Activated CD4-positive, alpha-beta memory T cell treated with anti-CD3 and anti-CD28 coated beads for 36 hours (primary cell): ENCODE measurements at places on chromosomes 2 and 18. TPM values are rescaled to one million over a fixed set of nuclear protein-coding genes. Genes with fewer than 3 reads are reported as not detected.
A peak's percentile ranks its signal among the peaks of the same experiment; 100 is the strongest.

- no peak for DNase-seq
Observed at GRCh38 chr2:237876951-237877491, 17.6 kb downstream of the RAMP1 start.

- DNase-seq = no peak
Observed at GRCh38 chr2:36516136-36516870, 81.7 kb downstream of the FEZ2 start.

LOXHD1 gene
- 0.05 TPM for total RNA-seq

DNA sequence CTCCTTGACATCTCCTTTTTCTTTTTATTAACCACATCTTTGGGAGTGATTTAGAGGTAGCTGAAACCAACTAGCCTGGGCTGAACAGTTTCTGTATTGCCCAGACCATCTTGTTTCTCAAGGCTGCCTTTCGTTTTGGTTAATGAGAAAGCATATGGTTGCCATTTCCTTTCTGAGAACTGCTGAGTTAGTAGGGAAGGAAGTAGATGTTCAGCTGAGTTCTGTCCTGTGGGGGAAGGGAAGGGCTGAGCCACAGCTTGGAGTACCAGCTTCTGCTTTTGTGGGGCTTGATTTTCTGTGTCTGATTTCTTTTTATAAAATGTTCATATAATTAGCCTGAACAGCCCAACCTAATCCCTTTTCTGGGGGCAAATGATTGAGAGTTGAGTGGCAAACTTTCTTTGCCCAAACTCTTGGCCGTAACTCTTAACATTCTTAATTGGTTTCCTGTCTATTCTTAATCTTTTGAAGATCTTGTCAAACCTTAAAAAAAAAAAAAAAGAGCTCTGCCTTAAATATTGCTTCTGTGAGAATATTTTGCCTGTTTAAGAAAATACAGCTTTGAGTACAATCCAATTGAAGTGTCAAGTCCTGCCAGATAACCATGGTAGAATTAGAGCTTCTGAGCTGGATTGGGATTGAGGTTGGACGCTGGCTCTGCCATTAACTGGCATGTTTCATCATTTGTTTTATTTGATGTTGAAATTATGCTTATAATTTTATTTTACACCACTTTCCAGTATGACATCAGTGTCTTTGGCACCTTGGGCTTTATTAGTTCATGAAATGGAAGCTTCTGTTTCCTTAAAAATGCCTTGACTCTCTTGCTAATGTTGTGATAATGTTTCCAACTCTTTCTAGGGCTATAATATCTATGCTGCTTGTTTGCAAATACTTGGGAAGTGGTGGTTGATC lies 1.9 kb upstream of the NABP1 start:
- peak; percentile 74 for DNase-seq

DNA sequence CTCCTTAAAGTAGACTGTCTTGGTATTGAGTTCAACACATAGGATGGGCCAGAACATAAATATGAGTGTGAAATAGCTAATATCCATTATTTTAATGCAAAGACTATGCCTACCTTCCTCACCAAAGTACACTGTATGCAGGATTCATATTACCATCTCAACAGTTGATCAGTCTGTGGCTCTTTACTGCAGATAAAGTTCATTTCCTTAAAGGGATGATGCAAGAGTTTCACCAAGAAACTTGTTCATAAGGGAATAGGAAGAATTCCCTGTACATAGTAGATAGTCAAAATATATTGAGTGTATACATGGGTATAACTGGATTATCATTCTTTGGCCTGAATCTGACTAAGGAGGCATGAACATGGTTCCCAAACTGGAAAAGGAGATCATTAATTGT lies 35.0 kb downstream of the MARS2 start:
- no peak for DNase-seq

LGALSL gene
- 1.3 TPM for total RNA-seq

ATG4B gene
- total RNA-seq = 85.9 TPM

OSR1 gene
- total RNA-seq = not detected

STRADB gene
- 19.8 TPM for total RNA-seq

DNA sequence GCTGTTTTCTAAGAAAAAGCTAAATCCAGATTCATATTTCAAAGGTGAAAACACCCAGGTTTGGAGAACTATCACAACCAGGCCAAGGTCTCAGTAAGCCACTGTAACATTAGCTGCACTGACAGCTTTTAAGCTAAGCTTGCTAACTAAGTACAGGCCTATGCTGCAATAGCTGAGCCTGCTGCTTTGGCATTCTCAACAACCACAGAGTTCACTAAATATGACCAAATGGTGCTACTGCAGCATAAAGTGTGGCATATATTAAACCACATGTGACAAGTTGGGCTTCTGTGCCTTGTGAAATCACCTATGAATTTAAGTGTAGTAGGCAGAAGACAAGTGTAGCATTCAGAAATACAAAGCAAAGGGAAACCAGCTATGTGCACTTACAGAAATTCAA lies 206.7 kb downstream of the TCF4 start:
- DNase-seq = no peak

GRCh38 chr2:22788749-22789327 lies 596.1 kb upstream of the KLHL29 start:
- no peak for DNase-seq

DNA sequence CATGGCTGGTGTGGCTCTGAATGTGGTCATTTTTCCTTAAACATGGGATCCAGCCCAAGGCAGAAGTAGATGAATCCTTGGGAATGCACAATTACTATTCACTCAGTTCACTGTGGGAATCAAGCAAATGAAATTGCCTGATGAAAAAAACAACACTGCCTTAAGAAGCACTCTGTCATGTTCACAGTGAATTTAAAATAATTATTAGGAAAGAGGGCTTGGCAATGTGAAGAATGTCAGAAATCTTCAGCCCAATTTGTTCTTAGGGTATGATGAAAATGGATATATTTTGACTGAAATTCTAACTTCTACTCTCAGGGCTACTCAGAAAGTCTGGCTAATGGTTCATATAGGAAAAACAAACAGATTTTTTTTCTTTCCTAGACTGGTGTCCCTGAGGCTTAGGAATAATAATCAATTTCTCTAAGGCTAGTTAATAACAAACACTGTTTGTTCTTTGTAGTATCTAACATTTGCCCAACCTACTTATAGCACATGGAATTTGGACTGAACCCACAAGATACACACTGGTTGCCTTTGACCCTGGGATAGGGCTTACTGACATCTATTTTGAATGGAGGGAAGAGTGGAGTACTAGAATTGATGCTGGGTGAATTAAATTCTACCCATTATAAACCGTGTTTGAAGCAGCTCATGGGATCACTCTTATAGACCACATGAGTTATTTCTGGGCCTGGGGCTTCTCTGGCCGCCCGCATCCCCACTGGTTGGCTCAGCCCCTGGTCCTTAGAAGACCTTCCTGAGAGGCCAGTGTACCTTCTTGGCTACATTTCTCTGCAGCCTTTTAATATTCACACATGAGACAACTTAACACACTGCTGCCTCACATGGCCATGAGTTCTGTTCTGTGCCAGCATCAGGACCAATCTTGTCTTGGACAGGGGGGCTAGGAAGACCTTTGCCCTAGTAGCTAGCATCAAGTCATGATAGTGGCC lies 8.3 kb upstream of the MRPL33 start:
- DNase-seq = no peak

CTNNA2 gene
- total RNA-seq = not detected

GRCh38 chr2:218962859-218963492 lies 3.5 kb downstream of the CDK5R2 start:
- peak; percentile 69 for DNase-seq

CDCA7 gene
- total RNA-seq = 59.9 TPM

GRCh38 chr2:203662951-203663350 lies 43.5 kb upstream of the CD28 start:
- DNase-seq = no peak

DNA sequence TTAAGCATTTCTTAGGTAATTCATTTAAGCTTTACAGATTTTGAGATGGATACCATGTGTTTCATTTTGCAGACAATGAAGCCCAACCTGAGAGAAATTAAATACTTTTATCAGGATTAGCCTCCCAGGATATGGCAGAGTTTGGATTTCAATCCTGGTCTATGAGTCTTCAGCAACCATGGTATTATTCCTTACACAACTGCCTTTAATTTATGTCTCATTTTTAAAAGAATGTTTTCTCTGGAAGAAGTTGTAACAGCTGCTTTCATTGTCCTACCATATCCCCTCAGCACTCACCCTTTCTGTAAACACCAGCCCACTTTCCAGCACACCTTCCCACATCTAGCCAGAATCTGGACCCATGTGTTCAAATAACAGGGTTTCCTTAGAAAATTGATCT lies 863.7 kb upstream of the VRK2 start:
- no peak for DNase-seq

GRCh38 chr2:217685255-217685605 lies 317.6 kb downstream of the TNS1 start:
- no peak for DNase-seq

GALNT13 gene
- not detected for total RNA-seq

LAMA1 gene
- not detected for total RNA-seq

DNA sequence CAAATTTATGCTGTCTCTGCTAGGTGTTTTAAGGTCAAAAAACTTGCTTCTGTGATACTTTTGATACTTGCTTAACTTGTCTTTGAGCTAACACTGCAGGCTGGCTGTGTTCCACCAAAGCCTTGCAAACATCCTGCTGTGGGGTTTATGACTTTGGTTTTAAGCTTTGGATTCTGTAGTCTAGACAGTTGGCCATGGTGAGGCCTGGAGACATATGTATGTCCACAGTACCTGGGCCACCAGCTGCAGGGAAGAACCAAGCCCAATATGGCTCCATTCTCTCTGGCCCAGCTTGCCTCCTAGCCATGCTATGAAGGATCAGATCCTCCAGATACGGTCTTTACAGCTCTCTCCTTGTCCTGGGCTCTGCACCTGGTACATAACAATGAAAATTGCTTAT lies 113.9 kb downstream of the INO80D start:
- no peak for DNase-seq

DNA sequence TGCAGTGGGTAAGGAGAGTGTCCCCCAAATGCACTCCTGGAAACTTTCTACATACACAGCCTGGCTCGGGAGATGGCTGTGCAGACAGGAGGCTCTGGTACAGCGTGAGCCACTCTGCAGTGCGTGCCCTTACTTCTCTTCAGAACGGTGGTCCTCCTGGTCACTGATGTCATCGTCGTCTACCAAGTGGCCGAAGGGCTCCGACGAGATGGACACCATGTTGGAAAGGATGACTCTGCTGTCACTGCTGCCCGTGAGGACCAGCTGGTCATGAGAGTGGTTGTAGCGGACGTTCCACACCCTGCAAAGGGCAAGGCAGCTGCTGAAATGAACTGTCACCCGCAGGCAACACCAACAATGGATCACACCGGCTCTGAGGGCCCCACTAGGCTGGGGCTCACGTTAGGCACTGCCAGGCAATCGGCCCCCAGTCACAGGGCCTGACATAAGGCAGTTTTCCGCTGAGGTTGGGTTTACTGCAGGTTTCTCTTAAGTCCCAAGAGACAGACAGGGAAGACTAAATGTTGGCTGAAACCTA lies 185.3 kb downstream of the EIPR1 start:
- DNase-seq = no peak

PCBP1 gene
- 444 TPM for total RNA-seq

ABCB6 gene
- 11.7 TPM for total RNA-seq

GRCh38 chr18:9148203-9148552 lies 11.6 kb downstream of the ANKRD12 start:
- no peak for DNase-seq

- DNase-seq = no peak
Observed at GRCh38 chr2:181632733-181633401, 24.0 kb downstream of the CERKL start.

FBXO48 gene
- total RNA-seq = 2.6 TPM

MBP gene
- 40.4 TPM for total RNA-seq

C2orf74 gene
- total RNA-seq = 14.7 TPM
